Muscle of leg (tissue), 16 donors: ENCODE measurements at places on chromosomes 3 and 15. TPM values are rescaled to one million over a fixed set of nuclear protein-coding genes. Genes with fewer than 3 reads are reported as not detected.
A peak's percentile ranks its signal among the peaks of the same experiment; 100 is the strongest.

DNA sequence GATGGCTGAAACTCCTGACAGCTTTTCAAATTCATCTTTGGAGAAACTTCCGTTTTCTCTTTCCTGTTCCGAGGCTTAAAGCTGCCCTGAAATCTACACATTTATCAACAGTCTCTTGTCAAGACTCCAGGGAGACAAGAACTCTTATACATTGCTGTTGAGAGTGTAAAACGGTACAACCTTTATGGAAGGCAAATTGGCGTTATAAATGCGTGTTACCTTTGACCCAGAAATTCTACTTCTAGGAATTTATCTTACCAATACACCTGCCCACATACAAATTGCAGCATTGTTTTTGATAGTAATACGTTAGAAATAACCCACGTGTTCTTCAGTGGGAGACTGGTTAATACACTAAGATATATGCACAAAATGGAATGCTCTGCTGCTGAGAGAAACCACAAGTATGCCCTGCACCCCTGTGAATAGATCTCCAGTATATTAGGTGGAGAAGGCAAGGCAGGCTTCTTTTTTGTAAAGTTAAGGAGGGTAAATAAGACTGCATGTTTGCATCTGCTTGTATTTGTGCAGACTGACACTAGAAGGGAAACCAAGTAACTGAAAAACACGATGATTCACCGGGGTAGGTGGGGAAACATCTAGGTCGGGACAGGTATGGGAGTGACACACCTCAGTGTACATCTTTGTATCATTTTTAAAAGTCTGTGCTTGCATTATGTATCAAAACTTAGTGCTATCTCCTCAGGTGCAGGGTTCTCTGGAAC is 97.5 kb downstream of the IGF1R start:
- no peak for DNase-seq

Gene SHF
- 11.7 TPM for polyA plus RNA-seq

DNA sequence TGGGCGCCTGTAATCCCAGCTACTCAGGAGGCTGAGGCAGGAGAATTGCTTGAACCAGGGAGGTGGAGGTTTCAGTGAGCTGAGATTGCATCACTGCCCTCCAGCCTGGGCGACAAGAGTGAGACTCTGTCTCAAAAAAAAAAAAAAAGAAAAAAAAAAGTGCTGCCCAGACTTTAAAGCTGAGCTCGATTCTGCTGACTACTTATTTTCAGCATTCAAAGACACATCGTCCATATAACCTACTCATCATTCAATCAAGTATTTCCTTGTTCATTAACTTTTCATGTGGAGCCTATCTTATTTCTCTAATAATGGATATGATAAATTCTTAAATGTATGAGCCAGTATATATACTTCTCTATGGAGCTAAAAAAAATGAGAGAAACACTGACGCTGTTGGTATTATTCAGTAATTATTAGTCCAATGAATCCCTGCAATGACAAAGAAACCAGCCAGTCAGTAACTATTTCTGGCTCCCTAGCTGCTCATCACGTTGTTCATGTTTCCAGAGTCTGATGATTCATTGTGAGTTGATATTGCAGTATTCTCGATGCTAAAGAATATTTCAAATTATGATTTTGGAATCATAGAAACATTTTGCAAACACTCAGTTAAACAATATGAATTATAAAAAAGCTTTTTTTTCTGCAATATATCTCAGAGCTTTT is 111.9 kb downstream of the RAP2B start:
- peak; percentile 83 for DNase-seq

DNA sequence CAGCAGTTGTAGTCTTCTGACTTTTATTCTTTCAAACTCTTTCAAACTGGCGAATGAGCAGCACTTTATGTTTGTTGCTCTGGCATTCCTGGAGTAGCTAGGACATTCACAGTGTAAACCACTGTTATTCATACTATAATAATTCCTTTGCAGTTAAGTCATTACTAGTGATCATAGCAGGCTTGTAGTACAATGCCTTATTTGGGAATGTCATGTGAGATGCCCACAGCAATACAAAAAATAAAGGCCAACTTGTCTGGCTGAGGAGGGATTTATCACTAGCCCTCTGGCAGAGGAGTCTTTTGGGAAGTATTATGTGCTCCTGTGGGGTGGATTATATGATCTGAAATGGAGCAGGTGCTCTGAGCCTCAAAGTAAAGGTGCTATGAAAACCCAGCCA is 197.2 kb downstream of the VGLL3 start:
- peak; percentile 86 for DNase-seq

GRCh38 chr3:197592361-197593045 is 36.7 kb upstream of the BDH1 start:
- no peak for DNase-seq

Gene PARP15
- polyA plus RNA-seq: 3.5 TPM

Gene CTXN2
- not detected for polyA plus RNA-seq

GRCh38 chr3:141992512-141992911 is 116.1 kb downstream of the ATP1B3 start:
- no peak for DNase-seq

GRCh38 chr15:76058714-76059319 is 968 bp upstream of the TMEM266 start:
- DNase-seq: peak; percentile 16

GRCh38 chr3:13544293-13544831 is 4.6 kb upstream of the FBLN2 start:
- DNase-seq: no peak

GRCh38 chr3:51703761-51704510 is 2.9 kb upstream of the GRM2 start:
- no peak for DNase-seq

Gene ATP13A5
- 0.41 TPM for polyA plus RNA-seq

DNA sequence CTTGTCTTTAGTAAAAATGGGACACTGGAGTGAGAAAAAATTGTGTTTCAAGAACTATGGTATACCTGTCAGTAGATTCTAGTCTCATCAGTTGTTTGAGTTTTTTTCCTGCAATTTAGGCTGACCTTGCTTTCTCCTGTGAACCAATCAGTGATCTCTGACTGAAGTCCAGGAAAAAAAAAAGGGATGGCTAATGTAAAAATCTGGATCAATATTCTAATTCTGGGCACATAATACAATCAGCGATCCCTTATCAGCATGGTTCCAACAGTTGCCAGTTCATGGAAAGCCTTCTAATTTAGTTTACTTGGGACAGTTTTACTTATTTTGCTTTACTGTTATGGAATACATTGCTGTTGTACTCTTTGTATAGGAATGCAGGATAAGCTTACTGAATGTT is 17.0 kb downstream of the TRPM7 start:
- DNase-seq: no peak

DNA sequence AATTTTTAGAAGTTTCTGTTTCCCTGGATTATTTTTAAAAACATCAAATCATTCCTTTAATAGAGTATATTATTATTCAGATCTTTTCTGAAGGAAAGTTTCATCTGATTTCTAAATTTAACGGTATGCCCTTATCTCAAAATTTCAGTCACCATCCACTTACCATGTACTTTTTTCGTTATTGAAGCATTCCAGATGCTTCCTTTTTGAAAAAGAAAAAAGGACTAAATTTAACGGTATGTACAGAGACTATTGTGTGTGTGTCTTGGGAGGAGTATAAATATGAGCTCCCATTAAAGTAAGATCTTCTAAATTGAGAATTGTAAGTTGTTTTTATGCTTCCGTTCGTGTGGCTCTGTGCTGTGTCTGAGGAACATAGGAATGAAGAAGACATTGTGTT is 517.4 kb upstream of the GOLIM4 start:
- DNase-seq: no peak

DNA sequence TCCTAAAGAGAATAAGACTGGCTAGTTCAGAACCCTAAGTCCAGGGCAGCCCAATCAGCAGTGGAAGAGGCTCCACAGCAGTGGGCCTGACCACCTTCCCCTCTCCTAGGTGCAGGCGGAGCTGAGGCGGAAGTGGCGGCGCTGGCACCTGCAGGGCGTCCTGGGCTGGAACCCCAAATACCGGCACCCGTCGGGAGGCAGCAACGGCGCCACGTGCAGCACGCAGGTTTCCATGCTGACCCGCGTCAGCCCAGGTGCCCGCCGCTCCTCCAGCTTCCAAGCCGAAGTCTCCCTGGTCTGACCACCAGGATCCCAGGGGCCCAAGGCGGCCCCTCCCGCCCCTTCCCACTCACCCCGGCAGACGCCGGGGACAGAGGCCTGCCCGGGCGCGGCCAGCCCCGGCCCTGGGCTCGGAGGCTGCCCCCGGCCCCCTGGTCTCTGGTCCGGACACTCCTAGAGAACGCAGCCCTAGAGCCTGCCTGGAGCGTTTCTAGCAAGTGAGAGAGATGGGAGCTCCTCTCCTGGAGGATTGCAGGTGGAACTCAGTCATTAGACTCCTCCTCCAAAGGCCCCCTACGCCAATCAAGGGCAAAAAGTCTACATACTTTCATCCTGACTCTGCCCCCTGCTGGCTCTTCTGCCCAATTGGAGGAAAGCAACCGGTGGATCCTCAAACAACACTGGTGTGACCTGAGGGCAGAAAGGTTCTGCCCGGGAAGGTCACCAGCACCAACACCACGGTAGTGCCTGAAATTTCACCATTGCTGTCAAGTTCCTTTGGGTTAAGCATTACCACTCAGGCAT is 33.7 kb downstream of the VIPR1 start:
- no peak for DNase-seq

- peak; percentile 35 for DNase-seq
Observed at GRCh38 chr15:81575436-81576123, 201.6 kb upstream of the TMC3 start.
